ENCODE measurements at places on chromosomes 3 and 15.

GRCh38 chr3:13040361-13041074, 32.7 kb downstream of the IQSEC1 start:
- DNase-seq: no peak

DNA sequence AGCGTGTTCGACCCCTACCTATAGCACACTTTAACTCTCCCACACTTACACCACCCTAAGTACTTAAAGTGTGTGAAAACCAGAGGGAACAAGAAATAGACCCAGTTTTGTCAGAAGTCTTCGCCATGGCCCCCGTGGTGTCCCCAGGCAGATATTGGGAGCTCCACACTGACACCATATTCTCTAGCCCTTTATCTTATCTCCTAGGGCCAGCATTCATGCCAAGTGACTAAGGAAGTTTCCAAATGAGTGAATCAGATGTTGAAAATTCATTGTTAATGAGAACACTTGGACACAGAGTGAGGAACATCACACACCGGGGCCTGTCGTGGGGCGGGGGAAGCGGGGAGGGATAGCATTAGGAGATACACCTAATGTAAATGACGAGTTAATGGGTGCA, 31.8 kb downstream of the P3H2 start:
- no peak for DNase-seq

DNA sequence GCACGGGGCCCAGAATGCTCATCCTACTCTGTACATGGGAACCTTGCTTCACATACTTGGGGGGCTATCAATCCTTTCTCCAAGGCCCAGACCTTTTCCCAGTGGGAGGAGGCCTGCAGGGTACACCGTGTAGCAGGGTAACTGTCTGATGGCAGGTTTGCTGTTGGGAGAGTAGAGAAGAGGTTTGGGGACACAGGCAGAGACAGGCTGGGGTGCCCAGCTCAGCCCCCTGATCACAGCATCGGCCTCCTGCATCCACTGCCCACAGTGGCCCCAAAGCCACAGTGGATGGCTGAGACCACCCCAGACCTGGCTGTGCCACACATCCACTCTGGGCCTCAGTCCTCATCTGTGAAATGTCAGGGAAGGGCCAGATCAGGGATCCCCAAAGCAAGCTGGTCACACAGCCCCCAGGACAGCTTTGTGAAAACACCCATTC, 5.6 kb downstream of the CHRNA3 start:
- no peak for DNase-seq

GRCh38 chr3:155991212-155991611, 120.8 kb downstream of the GMPS start:
- no peak for DNase-seq

- no peak for DNase-seq
These were observed 1.7 kb downstream of the ANXA2 start for GRCh38 chr15:60396100-60396499.

- no peak for DNase-seq
These were observed 304.6 kb upstream of the UBE2E2 start for GRCh38 chr3:22898558-22898957.

DNA sequence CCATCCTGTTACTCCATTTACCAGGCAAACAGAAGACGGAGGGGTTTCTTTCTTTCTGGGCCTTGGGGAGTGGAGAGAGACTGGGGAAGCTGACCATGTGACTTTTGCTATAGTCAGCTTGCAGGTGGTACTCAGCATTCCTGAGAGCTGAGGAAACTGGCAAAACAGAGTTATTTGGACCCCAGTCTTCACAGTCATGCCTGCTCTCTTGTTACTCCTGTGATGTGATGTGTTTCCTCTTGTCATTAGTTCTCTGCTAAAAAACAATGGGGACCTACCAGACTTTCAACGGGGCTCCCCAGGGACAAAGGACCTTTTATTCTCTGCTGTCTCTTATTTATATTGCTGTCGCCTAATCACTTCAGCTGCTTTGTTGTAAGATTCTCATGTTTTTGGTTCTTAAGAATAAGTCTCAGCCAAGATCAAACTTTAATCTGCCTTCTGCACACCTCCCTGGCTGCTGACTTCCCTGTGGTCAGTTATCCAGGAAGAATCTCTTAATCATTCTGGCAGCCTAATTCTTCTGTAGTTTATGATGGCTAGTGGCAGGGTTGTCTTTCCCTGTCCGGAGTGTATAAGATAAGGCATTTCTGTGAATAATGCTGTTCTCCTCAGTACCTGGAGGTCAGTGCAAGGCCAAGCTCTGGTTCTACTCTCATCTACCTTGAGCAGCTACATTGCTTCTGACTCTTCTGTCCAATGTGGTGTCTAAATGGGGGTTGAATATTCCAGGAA, 8.8 kb downstream of the STARD9 start:
- peak; percentile 1 for DNase-seq

Data from C1 segment of cervical spinal cord (tissue), 14 donors.